Stimulated activated CD4-positive, alpha-beta T cell treated with anti-CD3 and anti-CD28 coated beads, TNF-alpha, amount 100 ng/mL, for 24 hours (primary cell): ENCODE measurements at places on chromosomes 7 and 10.

DNA sequence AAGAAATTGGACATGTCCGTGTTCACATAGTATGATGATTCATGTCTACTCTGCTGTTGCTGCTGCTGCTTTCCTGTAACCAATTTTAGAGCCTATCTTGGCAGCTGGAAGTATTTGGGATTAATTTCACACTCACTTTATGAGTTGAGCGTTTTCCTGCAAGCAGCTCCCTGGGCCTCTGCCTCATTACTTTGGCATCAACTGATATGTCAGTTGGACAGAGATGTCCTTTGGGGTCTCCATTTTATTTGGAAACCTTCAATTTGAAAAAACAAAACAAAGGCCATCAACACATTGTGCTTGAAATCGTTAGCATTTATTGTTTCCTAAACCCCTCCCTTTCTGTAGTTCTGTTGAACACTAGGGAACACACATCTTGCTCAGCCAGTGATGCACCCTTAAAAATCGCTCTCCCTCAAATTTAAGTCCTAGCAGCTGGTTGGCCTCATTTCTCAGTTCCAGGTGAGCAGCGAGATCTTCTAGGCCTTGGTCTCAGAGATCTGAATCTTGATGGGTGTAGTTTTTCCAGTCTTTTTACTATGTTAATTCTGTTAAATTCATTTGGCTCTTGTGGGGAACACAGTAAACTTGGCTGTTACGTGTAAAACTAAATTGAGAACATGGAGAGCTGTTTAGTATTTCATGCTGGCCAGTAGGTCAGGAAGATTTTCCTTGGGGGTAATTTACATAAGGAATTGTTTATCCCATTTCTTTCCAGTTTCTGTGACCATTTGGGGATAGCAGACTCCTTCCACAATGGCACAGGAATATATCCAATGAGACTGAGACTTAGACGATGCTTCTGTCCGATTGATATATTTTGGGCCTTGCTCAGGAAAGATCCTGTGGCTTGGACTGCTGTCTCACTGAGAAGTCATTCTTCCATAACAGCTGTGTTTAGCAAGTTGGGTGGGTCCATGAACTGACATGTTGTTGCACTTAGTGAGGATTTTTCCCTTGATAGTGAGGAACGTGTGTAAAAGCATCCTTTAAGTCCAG, 371.6 kb downstream of the BBS9 start:
- DNase-seq = no peak

GRCh38 chr10:34739915-34740314, 75.2 kb downstream of the PARD3 start:
- DNase-seq = no peak

DNA sequence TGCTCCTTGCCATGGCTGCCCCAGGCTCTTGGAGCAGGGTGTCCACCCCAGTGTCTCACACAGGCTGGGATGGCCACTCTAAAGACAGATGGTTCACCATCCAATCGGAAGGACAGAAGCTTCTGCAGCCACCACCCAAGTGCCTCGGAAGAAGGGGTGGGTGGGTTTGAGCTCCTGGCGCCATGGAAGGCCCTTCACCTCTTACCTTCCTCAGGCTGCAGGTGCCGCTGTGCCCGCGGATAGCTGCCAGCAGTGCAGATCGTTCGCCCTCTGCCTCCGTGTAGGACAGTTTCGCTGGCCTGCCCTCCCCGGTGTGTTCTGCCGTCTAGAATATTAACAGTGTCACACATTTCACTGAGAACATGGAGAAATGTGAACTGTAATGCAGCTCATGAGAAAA, 243.6 kb upstream of the GRB10 start:
- no peak for DNase-seq

DNA sequence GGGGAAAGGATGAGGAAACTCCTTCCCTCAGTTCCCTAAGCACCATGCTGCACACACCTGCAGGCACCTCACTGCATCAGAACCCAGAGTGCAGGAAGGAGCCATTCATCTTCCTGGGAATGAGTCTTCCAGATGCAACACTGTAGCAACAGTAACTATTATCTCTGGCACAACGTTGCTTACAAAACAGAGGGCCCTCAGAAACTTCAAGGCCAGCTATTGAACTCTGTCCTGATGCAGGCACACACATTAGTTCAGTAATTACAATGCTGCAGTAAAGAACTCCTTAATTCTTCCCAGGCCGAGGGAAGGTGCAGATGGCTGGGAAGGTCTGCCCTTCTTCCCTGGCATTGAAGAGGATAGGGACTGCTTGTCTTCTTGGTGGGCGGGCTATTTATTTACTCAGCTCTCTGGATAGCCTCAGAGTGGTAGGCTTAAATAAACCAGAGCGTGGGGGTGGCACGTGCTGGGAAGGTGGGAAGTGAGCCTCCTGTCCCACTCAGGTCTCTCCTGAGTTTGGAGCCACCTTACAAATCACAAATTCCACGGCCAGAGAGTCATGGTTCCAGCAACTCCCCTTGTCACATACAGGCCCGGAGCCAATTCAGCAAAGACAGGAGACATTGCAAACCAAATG, 125.1 kb upstream of the JCAD start:
- no peak for DNase-seq

DNA sequence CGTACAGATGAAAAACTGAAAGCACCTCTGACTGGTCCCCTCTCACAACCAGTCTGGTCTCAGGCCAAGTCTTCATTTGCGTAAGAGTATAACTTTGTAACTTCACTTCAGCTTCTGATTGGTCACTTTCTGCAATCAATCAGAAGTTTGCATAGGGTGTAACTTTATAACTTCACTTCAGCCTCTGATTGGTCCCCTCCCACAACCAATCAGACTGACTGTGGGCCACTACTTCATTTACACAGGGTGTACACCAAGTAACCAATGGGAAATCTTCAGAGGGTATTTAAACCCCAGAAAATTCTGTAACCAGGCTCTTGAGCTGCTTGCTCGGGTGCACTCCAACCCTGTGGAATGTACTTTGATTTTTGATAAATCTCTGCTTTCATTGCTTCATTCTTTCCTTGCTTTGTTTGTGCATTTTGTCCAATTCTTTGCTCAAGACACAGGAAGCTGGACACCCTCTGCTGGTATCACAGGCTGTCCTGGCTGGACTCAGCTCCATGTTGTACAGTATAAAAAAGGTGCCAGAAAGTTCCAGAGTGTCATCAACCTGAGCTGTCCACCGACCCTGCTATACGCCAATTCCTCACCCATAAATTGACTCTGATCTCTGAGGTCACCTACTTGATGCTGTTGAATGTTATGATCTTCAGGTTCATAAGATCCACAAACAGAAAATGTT, 74.5 kb downstream of the COBL start:
- no peak for DNase-seq

DNA sequence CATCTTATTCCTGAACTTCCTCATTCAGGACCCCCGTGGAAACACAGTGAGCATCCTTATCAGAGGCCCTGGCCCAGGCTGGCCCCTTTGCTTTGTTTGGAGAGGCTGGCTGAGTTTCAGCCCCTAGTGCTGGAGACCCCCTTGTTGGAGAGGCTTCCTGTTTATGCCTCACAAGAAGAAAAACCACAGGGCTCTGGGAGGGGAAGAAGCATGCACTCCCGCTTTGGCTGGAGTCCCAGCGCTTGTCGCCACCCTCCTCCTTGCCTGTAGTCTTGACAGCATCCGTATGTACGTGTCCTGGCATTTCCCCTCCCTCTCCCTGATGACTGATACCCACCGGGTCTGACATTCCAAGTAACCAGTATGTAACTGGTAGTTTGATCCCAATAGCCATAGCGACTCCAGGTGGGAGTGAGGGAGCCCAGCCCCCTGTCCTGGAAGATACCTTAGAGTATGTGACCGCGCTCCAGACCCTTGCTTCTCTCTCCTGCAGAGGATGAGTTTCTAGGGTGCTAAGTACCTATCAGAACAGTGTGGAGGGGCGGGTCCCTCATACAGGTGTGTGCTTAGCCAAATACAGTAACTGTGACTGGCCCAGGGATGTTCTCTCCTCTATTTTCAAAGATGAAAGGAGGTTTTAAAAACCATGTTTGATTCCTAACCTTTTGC, 6.9 kb upstream of the ATP6V0E2 start:
- no peak for DNase-seq

DNA sequence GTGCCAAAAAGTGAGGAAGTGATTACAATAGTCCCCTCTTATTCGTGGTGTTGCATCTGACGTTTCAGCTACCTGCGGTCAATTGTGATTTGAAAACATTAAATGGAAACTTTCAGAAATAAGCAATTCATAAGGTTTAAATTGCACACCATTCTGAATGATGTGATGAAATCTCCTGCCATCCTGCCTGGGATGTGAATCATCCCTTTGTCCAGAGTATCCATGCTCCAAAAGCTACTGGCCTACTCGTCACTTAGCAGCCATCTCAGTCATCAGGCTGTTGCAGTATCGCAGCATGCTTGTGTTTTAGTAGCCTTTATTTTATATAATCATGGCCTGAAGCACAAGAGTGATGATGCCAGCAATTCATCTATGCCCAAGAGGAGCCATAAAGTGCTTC, 97.7 kb upstream of the CDCA7L start:
- no peak for DNase-seq

DNA sequence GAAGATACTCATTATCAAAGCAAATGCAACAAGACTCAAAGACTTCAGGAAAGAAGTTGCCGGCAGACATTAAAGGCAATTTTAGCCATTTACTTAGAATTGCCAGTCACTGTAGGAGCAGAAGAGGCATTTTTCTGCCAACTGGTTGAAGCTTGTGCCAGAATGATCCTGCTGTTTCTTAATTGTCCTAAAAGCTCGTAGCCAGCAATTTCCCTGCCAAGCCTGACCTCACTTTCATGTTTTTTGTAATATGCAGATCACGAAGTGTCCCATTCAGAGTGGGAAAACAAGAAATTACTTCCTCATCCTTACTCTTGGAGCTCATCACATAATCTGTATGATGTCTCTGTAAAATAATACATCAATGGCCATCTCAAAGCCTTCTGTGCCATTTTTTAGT, 130.9 kb upstream of the ANKRD1 start:
- DNase-seq = no peak

GRCh38 chr10:10865913-10866312, 151.8 kb upstream of the CELF2 start:
- DNase-seq = no peak

DNA sequence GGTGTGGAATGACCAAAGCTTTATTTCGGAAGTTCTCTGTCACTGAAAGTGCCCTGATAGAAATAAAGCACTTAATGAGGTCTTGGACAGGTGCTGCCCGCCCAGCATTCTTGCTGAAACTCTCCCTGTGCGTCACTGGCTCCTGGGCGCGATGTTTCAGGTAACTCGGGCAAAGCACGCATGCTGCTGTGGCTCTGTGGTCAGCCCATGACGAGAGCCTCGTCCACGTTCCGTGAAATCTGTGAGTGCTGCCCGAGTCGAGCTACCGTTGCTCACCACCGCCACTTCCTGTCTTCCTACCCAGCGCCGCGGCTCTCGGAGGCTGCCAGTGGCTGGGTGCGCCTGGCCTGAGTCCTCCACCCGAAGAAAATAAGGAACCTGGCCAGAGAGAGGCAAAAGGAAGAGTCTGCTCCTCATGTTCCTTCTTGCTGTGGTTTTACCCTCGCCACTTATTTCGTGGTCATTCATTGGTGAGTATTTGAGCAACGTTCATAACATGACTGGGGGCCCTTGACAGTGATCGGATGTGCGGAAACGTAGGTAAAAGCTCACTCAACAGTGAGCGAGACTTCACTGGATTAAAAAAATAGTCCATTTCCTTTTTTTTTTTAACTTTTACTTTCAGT, 95.5 kb downstream of the MAP3K8 start:
- peak; percentile 37 for DNase-seq

DNA sequence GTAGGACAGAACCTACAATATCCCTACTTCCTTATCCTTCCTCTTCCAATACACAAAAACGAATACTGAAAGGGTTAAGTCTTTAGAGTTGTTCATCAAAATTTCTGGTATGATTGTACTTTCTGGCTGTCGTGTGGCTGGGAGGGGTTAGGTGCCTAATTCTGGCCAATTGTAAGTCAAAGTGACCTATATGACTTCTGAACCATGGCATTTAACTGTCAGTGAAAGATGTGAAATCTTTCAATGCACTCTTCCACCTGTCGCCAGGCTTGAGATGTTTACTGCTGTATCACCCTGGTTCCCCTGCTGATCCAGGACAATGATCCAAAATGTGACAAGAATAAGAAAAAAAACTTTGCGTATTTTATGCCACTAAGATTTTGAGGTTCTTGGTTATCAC, 20.8 kb downstream of the EPC1 start:
- DNase-seq = no peak

GRCh38 chr10:101759309-101760247, 16.3 kb downstream of the FGF8 start:
- DNase-seq = no peak

GRCh38 chr10:69248117-69248730, 28.1 kb downstream of the HKDC1 start:
- DNase-seq = no peak

- DNase-seq = no peak
Measured at GRCh38 chr10:9807846-9808245, 1209.8 kb upstream of the CELF2 start.

- DNase-seq = no peak
Measured at GRCh38 chr7:129667116-129667515, 55.6 kb downstream of the NRF1 start.
